ENCODE measurements at places on chromosomes 16 and 17.

GRCh38 chr17:79623786-79624717, 13.2 kb upstream of the RBFOX3 start:
- no peak for DNase-seq

- DNase-seq = no peak
Measured at GRCh38 chr16:4010225-4011158, 105.8 kb downstream of the ADCY9 start.

DNA sequence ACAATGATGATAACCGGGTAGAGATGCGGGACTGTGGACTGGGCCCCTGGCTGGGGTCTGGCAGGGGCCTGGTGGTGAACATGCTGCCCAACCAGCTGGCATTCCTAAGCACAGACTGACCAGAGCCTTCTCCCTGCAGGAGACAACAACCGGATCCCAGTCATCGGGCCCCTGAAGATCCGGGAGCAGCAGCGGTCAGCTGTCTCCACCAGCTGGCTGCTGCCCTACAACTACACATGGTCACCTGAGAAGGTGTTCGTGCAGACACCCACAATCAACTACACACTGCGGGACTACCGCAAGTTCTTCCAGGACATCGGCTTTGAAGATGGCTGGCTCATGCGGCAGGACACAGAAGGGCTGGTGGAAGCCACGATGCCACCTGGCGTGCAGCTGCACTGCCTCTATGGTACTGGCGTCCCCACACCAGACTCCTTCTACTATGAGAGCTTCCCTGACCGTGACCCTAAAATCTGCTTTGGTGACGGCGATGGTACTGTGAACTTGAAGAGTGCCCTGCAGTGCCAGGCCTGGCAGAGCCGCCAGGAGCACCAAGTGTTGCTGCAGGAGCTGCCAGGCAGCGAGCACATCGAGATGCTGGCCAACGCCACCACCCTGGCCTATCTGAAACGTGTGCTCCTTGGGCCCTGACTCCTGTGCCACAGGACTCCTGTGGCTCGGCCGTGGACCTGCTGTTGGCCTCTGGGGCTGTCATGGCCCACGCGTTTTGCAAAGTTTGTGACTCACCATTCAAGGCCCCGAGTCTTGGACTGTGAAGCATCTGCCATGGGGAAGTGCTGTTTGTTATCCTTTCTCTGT, 5.1 kb upstream of the SLC7A6 start:
- DNase-seq = no peak

- no peak for DNase-seq
Measured at GRCh38 chr17:80246726-80247125, 13.9 kb upstream of the RNF213 start.

GRCh38 chr17:929586-929985, 50.0 kb downstream of the NXN start:
- DNase-seq = no peak

GRCh38 chr16:2771496-2772402, 5.3 kb downstream of the ELOB start:
- no peak for DNase-seq

All from stimulated activated CD4-positive, alpha-beta T cell treated with anti-CD3 and anti-CD28 coated beads, Interleukin-12 subunit alpha, Interleukin-12 subunit beta, amount 100 ng/mL, for 24 hours (primary cell).